Activated T-cell treated with anti-CD3 and anti-CD28 coated beads, Interleukin-2, amount 50 U/mL, for 48 hours (primary cell): ENCODE measurements at places on chromosomes 3 and 15.

- no peak for DNase-seq
Measured at GRCh38 chr15:92074101-92074500, 220.6 kb downstream of the SLCO3A1 start.

DNA sequence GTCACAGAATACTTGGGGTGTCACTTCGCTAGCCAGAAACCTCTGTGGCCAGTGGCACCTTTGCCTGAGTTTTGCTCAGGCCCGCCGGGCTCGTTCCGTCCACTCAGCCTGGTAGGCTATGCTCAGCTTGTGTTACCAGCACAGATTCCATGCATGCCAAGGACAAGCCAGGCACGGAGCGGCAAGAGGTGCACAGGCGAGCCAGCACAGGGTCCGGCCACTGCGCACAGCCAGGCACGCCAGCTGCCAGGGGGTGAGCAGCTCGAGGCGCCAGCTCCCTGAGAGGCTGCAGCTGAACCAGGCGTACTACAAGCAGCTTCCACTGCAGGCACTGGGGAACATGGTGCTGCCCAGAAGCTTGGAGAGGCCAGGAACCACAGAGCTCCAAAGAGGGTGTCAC lies 14.7 kb downstream of the PCYT1A start:
- DNase-seq = no peak

DNA sequence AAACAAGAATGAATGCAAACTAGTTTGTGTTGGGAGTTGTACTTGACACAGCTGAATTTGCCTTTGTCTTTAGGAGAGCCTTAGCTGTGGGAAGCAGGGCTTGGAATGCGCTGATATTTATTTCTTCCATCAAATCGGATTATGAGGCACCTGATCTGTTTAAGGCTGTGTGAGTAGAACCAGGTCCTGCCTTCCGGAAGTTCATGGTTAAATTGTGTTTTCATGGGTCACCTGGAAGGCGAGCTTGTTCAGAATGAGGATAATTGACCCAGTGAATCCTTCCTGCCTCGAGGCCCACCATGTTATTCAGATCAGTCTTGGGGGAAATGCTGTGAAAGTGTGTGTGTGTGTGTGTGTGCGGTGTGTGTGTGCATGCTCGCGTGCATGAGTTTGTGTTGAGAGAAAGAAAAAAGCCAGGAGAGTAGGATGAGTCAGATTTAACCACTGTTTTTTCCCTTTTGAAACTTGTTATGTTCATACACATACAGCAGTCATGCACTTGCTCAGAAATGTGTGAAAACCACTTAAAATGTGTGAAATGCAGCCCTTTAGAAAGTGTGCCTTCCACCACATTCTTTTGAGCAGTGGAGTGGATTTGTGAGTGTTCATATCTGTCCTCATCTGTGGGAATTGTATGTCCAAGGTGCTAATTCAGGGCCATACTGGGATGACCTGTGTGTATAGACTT lies 36.7 kb downstream of the SMAD3 start:
- peak; percentile 68 for DNase-seq

DNA sequence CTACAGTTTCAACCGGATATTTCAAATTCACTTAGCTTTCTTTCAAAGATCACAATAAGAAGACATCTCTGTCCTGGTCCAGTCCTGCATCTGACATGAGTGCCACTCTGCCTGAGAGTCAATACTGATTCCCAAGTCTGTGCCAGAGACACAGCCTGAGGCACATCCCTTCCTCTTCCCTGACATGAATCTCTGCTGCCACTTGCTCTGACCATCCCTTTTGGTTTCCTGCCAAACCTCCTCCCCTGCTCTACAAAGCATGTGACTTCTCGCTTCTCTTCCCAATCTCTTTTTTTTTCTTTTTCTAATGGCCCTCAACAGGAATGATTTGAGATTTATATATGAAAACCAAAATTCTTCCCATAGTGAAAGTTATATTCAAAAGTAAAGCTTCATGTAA lies 117.9 kb downstream of the MECOM start:
- DNase-seq = no peak

DNA sequence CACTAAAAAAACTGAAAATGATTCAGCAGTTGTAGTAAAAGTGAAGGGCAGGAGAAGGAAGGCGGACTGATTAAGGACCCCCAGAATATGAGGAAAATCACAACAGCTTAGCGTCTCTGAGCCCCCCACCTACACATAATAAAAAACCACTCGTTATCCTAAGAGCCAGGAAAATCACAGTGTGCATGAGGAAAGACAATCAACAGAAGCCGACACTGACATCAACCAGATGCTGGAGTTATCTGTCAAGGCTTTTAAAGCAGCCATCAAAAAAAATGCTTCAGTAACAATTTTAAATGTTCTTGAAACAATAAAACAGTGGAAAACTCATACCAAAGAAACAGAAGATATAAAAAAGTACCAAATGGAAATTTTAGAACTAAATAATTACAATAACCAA lies 9.7 kb upstream of the CXCR6 start:
- no peak for DNase-seq

DNA sequence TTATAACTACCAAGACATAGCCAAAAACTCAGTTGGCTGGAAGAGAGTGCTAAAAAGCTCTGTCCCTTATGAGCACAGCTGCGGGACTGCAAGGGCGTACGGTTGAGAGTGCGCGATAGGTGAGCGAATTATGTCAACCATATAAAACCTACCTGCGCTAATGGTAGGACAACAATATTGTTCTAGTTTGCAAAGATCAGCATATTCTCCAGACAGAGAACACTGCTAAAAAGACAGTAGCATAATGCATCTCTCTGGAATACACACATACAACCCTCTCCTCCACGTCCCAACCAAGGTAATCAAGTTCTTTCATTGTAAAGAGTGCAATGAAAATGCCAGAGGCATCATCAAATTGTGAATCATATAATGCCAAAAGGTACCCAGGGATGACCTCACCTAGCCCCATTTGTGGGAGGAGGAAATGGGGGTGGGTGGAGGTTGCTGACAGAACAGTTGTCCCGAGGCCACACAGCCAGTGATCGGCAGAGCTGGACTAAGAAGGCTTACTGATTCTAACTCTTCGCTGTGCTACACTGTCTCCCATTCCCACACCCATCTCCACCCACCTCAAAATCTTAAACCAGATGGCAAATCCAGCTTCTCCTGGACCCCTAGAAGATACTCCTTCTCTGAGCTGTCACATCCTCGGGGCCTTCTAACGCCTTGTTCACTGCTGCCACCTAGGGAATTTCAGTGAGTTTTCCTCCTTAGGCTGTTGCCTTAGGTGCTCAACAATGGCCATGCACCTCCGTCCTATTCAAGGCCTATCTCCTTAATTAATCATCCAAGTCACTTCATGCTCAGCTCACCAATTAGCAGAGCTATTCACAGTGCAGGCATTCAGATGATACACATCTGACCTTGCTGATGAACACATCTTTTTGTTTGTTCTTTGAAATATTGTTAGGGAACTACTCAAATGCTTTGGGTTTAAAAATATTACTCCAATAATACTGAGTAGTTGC lies 60.7 kb downstream of the RPL22L1 start:
- no peak for DNase-seq
